Fibroblast of skin of left biceps (primary cell): ENCODE measurements at places on chromosomes 12 and 14.

GRCh38 chr12:111759991-111760390, 6.7 kb upstream of the ALDH2 start:
- no peak for DNase-seq

DNA sequence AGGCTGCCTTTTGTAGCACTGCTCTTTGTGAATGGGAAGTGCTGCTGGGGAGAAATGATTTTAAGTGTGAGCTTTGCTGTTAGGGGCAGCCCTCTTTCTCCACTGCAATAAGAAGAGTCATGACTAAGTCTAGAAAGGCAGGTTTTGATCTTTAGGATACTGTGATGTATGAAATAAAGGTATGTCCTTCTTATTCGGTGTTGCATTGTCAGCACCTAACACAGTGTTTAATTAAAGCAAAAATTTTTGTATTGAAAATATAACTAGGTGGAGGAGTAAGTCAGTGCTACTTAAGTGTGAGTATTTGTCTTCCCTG, 81.5 kb downstream of the ETV6 start:
- DNase-seq, result no peak

DNA sequence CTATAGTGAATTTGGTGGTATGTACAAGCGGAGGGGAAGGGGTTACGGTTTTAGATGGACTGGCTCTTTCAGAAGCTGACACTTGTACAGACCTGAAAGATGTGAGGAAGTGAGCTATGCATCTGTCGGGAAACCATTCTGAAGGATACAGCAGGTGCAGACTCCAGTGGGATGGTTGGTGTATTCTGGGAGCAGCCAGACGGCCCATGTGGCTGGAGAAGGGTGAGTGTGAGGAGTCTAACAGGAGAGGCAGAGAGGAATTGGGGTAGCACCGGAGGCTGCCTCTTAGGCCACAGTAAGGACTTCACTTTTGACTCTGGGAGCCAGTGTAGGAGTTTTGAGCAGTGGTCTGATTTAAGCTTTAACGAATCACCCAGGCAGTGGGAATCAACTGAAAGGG, 90.7 kb downstream of the APAF1 start:
- no peak for DNase-seq

DNA sequence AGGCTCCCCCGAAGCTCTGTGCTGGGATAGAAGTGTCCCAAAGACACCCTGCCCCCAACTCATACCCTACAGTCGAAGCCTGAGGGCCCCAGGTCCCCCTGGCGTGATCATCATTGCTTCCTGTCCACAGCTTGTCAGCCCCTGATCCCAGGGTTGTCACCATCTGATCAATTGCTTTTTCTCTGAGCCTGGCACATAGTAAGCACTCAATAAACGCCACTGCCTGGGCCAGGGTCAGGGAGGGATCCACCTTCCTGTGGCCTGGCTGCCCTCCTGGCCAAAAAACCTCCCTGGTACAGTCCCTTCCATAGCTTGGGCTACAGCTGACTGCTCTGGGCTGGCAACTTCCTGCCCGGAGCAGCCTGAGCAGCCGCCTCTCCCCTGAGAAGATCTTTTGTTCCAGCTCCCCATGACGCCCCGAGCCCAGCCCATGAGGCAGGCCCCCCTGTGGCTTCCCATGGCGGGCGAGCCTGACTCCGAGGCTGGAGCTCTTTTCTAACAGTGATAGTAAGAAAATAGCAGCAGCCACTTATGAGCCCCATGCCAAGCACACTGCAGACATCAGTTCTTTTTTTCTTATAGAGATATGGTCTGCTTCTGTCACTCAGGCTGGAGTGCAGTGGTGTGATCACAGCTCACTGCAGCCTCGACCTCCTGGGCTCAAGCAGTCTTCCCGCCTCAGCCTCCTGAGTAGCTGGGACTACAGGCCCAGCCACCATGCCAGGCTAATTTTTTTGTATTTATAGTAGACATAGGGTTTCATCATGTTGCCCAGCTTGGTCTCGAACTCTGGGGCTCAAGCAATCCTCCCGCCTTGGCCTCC, 6.5 kb downstream of the SH2B3 start:
- no peak for DNase-seq

DNA sequence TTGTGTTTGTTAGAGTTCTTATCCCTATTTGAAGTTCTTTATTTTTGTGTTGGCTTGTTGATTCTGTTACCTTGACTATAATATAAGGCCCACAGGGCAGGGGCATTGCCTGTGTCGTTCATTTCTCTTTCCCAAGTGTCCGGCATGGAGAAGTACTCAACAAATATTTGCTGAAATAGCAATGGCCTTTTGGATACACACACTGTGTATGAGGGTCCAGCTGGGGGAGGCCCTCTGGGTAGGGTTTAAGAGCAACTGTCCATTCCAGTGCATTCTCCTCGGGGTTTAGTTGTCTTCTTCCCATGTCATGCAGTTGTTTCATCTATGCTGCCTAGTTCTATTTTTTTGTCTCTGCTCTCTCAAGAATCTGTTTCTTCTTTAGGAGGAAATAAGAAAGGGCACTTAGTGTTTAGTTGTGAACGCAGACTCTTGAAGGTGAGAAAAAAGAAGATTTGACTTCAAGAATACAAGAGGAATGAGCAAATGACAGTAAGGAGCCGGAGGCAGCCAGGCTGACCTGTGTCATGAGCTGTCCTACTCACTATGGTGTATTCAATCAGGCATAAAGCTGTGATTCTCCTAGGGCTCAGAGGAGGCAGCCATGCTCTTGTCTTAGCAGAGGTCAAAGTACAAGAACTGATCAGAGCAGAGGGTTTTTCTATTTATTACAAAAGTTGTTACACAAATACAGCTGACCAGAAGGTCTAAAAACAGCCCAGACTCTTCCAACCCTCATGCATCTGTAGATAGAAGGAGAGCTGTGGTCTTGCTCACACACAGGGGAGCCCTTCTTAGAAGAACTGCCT, 10.2 kb downstream of the ERG28 start:
- no peak for DNase-seq

DNA sequence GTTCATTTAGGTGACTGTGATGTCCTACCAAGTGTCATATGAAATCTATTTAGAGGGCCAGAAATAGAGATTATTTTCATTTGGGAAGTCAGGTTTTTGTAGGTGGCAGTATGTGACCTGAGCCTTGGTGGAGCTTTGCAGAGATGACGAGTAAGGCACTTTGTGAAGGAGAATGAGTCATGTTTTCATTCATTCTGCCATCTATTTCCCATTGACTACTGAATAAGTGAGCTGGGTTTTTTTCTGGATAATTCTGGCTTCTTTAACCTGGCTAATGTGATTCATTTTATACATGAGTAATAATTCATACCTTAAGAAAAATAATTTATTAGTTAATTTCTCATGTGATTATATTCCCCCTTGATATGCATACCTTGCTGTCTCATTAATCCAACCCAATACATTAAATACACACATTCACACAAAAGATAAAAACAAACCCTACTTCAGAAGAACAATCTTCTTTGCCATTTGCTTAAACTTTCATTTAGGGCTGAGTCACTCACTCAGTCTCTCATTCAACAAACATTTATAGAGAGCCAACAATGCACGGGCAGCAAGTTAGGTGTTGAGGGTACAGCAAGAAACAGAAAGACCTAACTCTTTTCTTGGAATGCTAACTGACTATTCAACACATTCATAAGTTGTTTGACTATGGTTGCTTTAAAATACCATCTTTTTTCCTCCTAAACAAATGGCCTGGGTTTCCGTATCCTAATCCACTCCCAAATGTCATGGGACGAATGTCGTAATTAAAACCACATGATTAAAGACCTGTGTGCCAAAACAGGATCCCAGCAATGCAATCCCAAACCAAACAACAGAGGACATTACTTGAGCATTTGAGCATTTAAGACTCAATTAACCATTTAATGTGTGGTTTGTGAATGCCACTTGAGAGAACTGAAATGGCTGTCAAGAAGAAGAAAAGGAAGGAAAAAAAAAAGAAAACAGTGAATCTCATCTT, 78.0 kb downstream of the KITLG start:
- no peak for DNase-seq

DNA sequence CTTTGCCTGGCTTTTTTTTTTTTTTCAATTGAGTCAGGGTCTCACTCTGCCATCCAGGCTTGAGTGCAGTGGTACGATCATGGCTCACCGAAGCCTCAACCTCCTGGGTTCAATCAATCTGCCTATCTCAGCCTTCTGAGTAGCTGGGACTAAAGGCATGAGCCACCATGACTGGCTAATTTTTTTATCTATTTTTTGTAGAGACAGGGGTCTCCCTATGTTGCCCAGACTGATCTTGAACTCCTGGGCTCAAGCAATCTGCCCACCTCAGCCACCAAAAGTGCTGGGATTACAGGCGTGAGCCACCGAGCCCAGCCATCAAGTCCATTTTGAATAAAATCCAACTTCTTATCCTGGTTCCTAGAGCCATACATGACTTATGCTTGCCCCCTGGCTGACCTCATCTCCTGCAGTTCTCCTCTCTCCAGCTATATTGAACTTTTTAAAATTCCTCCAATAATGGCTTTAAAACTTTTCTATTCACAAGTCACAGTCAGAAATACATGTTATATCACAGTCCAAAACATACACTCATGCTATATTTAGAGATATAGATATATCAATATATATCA, 10.4 kb upstream of the RND1 start:
- no peak for DNase-seq

GRCh38 chr12:112439769-112440168, 21.0 kb downstream of the PTPN11 start:
- no peak for DNase-seq
